GM10248 (cell line): ENCODE measurements at places on chromosomes 6 and 20.

DNA sequence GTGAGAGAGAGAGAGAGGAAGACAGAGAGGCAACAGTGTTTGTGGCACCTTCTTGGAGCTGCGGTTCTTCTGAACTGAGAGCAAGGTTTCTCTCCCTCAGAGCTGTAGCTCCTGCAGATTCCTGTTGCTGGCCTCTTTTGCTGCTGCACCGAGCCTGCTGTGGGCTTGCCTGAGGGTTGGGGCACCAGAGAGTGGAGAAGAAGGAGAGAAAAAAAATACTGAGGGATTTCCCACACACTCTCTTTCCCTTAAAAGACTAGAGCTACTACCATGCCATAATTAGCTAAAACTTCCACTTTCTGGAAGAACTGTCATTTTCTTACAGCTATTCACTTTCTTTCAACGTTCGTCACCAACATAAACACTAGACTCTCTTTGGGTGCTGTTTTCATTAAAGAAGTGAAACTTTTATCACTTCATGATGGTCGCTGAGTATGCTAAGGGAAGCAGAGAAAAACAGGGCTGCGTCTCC lies 18.2 kb upstream of the ECI2 start:
- no peak for DNase-seq

- DNase-seq, result no peak
Measured at GRCh38 chr20:51768759-51769517, 748 bp upstream of the ATP9A start.

- no peak for DNase-seq
Measured at GRCh38 chr20:24609757-24610156, 140.3 kb downstream of the SYNDIG1 start.

- no peak for DNase-seq
Measured at GRCh38 chr6:39666706-39667489, 58.3 kb downstream of the KIF6 start.

GRCh38 chr6:140366991-140367390 lies 992.5 kb upstream of the CITED2 start:
- no peak for DNase-seq

GRCh38 chr20:35284992-35285805 lies 627 bp upstream of the EIF6 start:
- DNase-seq, result no peak

- DNase-seq, result no peak
Measured at GRCh38 chr20:3663031-3663701, at the start of gene GFRA4. GFRA4 (minus strand) TSS chr20:3663399; CDS start chr20:3663399, 0 bp downstream.

DNA sequence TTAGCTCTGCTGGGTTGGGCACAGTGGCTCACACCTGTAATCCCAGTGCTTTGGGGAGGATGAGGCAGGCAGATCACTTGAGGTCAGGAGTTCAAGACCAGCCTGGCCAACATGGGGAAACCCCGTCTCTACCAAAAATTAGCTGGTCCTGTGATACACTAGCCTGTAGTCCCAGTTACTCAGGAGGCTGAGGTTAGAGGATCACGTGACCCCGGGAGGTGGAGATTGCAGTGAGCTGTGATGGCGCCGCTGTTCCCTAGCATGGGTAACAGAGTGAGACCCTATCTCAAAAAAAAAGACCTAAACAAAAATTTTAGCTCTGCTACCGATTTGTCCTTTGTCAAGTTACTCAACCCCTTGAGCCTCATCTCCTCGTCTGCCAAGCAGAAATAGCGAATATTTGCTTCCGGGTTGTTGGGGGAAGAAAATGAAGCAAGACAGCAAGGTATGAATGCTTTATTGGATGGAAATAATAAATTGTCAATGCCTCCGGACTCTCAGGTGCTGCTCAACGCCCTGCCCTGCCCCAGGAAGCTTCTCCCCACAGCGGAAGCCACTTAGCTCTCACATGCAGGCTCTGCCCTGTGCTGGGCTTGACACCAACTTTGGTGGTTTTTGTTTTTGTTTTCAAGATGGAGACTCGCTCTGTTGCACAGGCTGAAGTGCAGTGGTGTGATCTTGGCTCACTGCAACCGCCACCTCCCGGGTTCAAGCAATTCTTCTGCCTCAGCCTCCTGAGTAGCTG lies 24.9 kb upstream of the ITCH start:
- DNase-seq, result no peak

- no peak for DNase-seq
Measured at GRCh38 chr6:112660626-112661025, 313.5 kb downstream of the RFPL4B start.

DNA sequence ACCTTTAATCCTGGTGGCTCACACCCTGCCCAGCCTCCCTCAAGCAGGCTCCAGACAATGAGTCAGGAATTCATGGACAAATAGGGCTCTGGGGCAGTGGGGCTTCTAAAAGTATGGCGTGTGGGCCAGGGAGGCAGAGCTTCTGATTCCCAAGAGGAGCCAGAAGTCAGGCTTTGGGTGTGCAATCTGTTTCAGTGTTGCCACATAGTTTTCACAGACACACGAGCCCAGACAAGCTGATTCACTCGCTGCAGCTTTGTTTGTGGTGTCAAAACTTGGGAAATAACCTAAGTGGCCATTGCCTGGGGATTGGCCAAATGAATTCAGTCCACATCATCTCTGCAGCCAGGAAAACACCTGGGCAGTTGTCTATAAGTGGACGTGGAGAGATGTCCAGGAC lies 9.2 kb downstream of the PEDS1 start:
- DNase-seq, result no peak

GRCh38 chr20:58099956-58100730 lies 128.3 kb downstream of the ANKRD60 start:
- DNase-seq, result no peak

DNA sequence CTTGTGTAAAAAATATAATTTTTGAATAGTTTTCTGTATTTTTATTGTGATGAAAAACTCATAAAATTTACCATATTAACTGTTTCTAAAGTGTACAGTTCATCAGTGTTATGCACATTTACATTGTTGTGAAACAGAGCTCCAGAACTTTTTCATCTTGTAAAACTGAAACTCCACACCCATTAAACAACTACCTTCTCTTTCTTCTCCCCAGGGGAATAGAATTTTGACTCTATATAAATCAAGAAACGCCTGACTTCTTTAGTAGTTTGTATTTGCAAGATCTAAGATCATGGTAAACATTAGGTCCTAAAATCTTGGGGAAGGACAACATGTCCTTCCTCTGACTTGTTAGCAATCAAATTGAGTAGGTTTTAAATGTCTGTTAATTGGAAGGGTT lies 9.1 kb downstream of the ANKRD66 start:
- DNase-seq, result no peak

GRCh38 chr6:16338577-16339264 lies 100.3 kb downstream of the GMPR start:
- no peak for DNase-seq

DNA sequence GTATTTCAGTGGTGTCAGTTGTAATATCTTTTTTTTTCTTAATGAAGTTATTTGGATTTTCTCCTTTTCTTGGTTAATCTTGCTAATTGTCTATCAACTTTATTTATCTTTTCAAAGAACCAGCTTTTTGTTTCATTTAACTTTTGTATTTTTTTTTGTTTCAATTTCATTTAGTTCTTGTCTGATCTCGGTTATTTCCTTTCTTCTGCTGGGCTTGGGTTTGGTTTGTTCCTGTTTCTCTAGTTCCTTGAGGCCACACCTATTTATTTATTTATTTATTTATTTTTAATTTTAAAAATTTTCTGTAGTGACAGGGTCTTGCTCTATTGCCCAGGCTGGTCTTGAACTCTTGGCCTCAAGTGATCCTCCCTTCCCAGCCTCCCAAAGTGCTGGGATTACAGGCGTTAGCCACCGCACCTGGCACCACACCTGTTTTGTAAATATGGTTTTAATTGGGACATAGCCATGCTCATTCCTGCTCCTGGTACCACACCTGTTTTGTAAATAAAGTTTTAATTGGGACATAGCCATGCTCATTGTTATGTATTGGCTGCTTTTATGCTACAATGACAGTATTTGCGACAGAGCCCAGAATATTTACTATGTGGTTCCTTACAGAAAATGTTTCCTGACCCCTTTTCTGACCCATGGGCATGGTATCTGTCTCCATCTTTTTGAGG lies 22.2 kb downstream of the KDM1B start:
- no peak for DNase-seq

GRCh38 chr6:13729891-13730290 lies 18.3 kb upstream of the RANBP9 start:
- DNase-seq, result no peak

GRCh38 chr6:117818449-117818848 lies 88.6 kb upstream of the SLC35F1 start:
- DNase-seq, result no peak

DNA sequence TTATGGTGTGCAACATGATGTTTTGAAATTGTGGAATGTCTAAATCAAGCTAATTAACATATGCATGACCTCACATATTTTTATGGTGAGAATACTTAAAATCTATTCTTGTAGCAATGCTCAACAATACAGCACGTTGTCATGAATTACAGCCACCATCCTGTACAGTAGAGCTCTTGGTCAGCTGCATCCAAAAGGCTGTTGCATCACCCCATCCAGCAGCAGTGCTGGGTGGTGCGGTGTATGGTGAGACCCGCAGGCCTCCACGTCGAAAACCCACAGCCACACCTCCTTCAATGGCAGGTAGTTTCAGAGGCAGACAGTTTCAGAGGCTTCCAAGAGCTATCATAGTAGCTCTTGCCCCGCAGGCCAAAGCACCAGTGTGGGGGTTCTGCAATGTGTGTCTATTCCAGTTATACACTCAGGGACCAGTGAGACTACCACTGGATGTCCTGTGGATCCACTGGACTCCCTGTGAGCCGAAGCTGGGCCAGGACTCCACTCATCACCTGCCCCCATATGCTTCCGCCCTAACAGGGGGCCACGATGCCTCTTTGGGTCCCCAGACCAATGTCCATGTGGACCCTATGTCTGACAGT lies 23.4 kb downstream of the PACSIN1 start:
- DNase-seq, result no peak

- DNase-seq, result no peak
Measured at GRCh38 chr6:160198606-160199211, 59.9 kb downstream of the SLC22A2 start.

DNA sequence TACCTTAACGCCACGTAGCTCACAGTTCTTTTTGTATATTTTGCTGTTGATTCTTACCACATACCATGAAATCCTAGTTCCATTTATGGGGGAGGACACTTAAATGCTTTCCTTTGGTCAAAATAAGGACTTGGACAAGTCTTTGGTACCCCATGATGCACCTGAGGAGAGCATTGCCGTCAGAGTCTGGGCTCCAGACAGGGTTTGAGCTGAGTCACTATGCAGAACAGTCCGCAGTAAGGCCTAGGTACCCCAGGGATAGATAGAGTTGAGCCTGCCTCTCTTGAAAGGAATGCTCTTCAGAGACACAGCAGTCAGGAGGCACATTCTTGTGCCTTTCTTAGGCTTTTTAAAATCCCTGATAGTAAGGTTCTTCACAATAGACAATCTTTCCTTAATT lies 6.0 kb downstream of the PARD6B start:
- DNase-seq, result no peak

- peak; percentile 32 for DNase-seq
Measured at GRCh38 chr6:54291738-54292137, 16.5 kb upstream of the TINAG start.

- no peak for DNase-seq
Measured at GRCh38 chr6:54390362-54390761, 82.1 kb downstream of the TINAG start.

DNA sequence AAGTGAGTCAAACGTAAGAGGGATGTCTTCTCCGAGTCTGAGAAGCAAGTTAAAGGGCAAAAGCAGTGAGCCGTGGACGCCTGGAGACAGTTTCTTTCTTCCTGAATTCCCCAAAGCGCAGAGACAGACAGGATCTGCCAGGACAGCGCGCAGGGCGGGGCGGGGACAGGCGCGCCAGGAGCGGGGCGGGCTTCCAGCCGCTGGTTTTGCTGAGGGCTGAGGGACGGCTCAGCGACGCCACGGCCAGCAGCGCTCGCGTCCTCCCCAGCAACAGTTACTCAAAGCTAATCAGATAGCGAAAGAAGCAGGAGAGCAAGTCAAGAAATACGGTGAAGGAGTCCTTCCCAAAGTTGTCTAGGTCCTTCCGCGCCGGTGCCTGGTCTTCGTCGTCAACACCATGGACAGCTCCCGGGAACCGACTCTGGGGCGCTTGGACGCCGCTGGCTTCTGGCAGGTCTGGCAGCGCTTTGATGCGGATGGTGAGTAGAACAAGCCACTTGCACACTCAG lies at the start of gene SCGN:
Gene SCGN (plus strand): TSS at position 209 of the 509 bp plus-strand sequence. CDS start 189 bp downstream, at position 398.
- DNase-seq, result peak; percentile 46

DNA sequence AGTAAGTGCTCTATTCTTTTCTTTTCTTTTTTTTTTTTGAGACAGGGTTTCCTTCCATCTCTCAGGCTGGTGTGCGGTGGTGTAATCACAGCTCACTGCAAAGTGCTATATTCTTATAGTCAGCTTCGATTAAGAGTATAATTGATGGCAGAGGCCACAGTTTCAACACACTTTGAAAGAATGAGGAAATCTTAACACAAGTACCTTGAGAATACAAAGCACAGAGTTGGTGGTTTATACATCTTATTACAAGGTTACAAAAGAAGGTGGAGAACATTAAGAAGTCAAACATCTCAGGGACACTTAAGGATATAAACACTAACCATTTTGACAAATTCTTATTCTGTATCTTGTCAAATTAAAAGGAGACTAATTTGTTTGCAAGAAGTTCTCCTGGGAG lies 180.5 kb downstream of the SOD2 start:
- no peak for DNase-seq

GRCh38 chr20:45052698-45053429 lies 48.1 kb downstream of the KCNS1 start:
- peak; percentile 27 for DNase-seq

DNA sequence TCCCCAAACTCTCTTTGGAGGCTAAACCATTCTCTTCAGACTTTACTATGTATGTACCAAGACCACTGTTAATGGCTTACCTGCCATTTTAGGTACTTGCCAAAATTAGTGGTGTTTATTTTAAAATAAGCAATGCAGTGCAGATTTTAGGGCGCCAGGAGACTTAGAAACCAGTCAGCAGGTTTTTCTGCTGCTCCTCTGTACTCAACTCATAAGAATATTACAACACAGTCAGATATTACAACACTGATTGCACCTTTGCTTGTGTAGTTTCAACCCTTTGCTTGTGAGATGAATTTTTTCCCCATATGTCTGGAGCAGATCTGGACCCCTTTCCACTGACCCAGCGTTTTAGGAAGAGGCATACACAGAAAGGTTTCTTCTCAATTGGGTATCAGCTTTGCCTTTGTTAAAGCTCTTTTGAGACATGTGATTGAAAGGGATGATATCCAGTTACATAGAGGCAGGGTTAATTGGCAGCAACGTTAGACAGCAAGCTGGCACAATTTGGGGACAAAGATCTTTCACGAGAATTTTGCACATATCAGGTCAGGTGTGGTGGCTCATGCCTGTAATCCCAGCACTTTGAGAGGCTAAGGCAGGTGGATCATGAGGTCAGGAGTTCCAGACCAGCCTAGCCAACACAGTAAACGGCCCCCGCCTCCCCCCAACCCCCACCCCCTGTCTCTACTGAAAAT lies 6.2 kb downstream of the TTPAL start:
- no peak for DNase-seq

- no peak for DNase-seq
Measured at GRCh38 chr6:11033825-11034224, 10.3 kb downstream of the ELOVL2 start.

GRCh38 chr20:63967330-63968135 lies 2.2 kb downstream of the ZNF512B start:
- DNase-seq, result no peak

- no peak for DNase-seq
Measured at GRCh38 chr6:163175301-163175700, 239.2 kb upstream of the QKI start.
